ENCODE measurements at places on chromosomes 4 and X. TPM values are rescaled to one million over a fixed set of nuclear protein-coding genes. Genes with fewer than 3 reads are reported as not detected.
A peak's percentile ranks its signal among the peaks of the same experiment; 100 is the strongest.

DNA sequence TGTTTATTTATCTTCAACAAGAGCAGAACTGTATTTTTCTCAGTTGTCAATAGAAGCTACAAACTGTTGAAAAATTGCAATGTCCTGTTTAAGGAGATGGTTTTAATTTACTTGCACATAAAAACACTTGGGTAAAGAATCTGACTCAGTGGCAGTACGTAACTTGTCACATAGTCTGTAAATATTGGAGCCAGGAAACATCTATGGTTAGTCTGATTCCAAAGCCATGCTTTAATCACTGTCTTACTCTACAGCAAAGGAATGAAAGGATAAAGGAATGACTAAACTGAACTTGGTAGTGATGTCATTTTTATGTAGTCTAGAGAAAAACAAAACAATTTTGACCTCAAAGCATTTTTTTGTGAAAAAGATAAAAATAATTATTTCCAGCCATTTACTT, 537.2 kb downstream of the STIM2 start:
- H3K27ac ChIP-seq = no peak overlapping the region
- DNase-seq = peak; percentile 4
- no peaks in the 10 kb centered on the region for H3K27me3 ChIP-seq
- H3K4me3 ChIP-seq = no peak overlapping the region
- no peaks in the 10 kb centered on the region for H3K4me1 ChIP-seq

DNA sequence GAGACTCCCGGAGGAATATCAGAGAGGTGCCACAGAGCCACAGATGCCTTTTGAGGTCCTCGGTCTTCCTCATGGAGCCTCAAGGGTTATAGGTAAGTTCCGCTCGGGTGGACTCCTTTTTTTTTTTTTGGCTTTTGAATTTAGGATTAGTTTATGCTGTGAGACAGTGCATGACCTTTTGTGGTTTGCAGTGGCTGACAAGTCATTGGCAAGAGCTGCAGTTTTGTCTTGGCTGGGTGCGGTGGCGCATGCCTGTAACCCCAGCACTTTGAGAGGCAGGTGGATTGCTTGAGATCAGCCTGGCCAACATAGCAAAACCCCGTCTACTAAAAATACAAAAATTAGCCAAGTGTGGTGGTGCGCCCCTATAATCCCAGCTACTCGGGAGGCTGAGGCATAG, 4.5 kb upstream of the GRSF1 start:
- no peaks in the 10 kb centered on the region for H3K27me3 ChIP-seq
- H3K4me3 ChIP-seq = no peak overlapping the region
- H3K27ac ChIP-seq = no peak overlapping the region
- DNase-seq = no peak

DNA sequence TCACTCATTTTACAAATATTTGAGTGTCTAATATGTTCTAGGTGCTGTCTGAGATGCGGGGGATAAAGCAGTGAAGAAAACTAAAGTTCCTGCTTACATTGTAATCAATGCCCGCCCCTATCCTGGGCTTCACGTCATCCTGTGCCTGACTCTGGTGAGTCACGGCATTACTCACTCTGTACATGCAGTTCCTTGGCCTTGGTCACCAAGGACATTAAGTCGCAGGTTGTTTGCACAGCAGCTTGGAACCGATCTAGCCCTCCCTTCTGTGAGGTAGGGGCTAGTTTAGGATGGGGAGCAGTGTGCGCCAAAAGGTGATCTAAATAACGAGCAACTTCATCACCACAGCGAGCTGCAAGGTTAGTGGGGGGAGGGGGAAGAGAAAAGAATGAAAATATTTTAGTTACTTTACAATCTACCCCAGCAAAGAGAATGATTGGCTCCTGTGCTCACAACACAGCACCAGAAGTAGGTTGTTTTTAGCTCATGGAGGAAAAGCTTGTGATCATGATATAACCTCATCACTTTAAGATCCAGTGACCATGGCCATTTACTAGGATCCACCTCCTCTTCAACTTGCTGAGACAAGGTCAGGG, 48.0 kb upstream of the HDAC8 start:
- no peaks in the 10 kb centered on the region for H3K36me3 ChIP-seq
- H3K27me3 ChIP-seq = no peaks in the 10 kb centered on the region
- peak; percentile 49 for DNase-seq
- H3K4me1 ChIP-seq = peaks cover 27% of the 10 kb centered on the region

- H3K27ac ChIP-seq = no peak overlapping the region
- no peaks in the 10 kb centered on the region for H3K27me3 ChIP-seq
- DNase-seq = no peak
- H3K4me1 ChIP-seq = peaks cover 12% of the 10 kb centered on the region
Measured at GRCh38 chr4:76197971-76198410, 15.6 kb downstream of the SCARB2 start.

DNA sequence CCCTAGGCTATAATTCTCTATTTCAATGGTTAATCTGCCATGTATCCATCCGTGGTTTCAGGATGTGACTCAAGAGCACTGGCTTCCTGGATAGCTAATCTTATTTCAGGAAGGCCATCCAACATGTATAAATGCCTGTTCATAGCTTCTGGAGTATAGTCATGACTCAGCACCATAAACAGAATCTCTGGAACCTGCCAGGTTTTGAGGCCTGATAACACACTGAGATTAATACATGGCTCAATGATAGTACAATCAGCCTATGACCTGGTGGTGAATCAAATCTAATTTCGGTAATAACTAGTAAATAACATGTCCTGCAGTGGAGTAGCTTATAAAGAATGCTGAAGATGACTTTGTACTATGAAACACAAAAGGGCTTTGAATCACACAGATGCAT, 5.7 kb upstream of the IL13RA2 start:
- no peak overlapping the region for H3K27ac ChIP-seq
- no peak for DNase-seq
- no peaks in the 10 kb centered on the region for H3K27me3 ChIP-seq

Gene XKRX
- not detected for total RNA-seq

Gene LGI2
- total RNA-seq = not detected

Gene PDGFRA
- 18.0 TPM for total RNA-seq

Data from SJSA1 (cell line).